ENCODE measurements at places on chromosomes 5 and 9. TPM values are rescaled to one million over a fixed set of nuclear protein-coding genes. Genes with fewer than 3 reads are reported as not detected.

The SVEP1 gene
- total RNA-seq = 43.0 TPM

The CDX1 gene
- total RNA-seq = 0.17 TPM

The HMCN2 gene
- total RNA-seq = 7.3 TPM

The MYOT gene
- total RNA-seq = not detected

The ZFP2 gene
- total RNA-seq = 2.3 TPM

The SPATA31A5 gene
- total RNA-seq = not detected

The KCNV2 gene
- not detected for total RNA-seq

The REEP2 gene
- total RNA-seq = 0.33 TPM

The ENC1 gene
- total RNA-seq = 20.2 TPM

The IPO11 gene
- 25.1 TPM for total RNA-seq

The NTNG2 gene
- total RNA-seq = 2.1 TPM

The FRRS1L gene
- total RNA-seq = not detected

The SPATA6L gene
- 8.7 TPM for total RNA-seq

The TRIM7 gene
- total RNA-seq = 6.3 TPM

The FOXD4 gene
- 1.1 TPM for total RNA-seq

The LMNB1 gene
- 18.5 TPM for total RNA-seq

The PALM2AKAP2 gene
- total RNA-seq = 9.9 TPM

The ADAMTSL2 gene
- 20.1 TPM for total RNA-seq

The CCNJL gene
- 15.6 TPM for total RNA-seq

Data from upper lobe of left lung (tissue), 6 donors.